GM23248 (cell line): ENCODE measurements at places on chromosomes 7 and 10. TPM values are rescaled to one million over a fixed set of nuclear protein-coding genes. Genes with fewer than 3 reads are reported as not detected.

Gene FAM25G
- total RNA-seq = not detected in 2 replicates

Gene CUZD1
- 0.11 and 0.13 TPM in 2 replicates for total RNA-seq

Gene AGAP9
- total RNA-seq = 3.0 and 3.7 TPM in 2 replicates

DNA sequence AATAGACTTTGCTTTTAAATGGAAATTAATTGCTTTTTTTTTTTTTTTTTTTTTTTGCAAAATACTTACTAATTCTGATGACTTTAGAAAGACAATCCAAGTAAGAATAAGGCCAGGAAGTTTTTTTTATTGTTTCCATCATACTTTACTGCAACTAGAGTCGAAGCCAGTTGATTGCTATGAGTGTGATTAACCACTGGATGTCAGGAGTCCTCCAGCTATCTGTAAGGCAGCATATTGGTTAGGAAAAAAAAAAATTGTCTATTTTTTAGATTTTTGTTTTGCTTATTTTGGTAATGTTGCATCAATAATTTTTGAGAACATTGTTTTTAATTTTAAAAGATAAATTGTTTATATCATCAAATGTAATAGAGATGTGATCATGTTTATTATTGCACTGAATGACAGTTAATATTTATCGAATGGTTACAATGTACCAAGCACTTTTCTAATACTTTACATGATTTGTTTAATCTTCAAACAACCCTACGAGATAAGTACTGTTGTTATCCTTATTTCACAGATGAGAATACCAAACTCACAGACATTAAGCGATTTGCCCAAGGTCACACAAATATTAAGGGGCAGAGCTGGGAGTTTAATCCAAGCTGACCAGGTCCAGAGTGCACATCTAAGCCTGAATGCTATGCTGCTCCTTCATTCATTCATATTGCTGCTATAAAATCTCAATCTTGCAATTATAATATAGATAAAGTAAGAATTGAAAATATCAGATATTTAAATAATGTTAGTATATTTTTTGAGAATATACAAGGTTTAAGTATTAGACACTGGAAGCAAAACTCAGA lies 19.9 kb upstream of the LMOD2 start:
- H3K36me3 ChIP-seq = no peaks in the 10 kb centered on the region
- no peaks in the 10 kb centered on the region for H3K27me3 ChIP-seq
- H3K4me1 ChIP-seq = peaks cover 17% of the 10 kb centered on the region
- peak; percentile 75 for DNase-seq
- H3K4me3 ChIP-seq = no peak overlapping the region
- H3K27ac ChIP-seq = no peak overlapping the region

GRCh38 chr7:25068502-25069213 lies 56.4 kb downstream of the CYCS start:
- peaks cover 21% of the 10 kb centered on the region for H3K4me1 ChIP-seq
- H3K27ac ChIP-seq = no peak overlapping the region
- no peaks in the 10 kb centered on the region for H3K27me3 ChIP-seq
- H3K4me3 ChIP-seq = no peak overlapping the region
- peak; percentile 58 for DNase-seq
- no peaks in the 10 kb centered on the region for H3K36me3 ChIP-seq

- no peak overlapping the region for H3K27ac ChIP-seq
- peaks cover 9% of the 10 kb centered on the region for H3K4me1 ChIP-seq
- H3K27me3 ChIP-seq = no peaks in the 10 kb centered on the region
- peaks cover 51% of the 10 kb centered on the region for H3K36me3 ChIP-seq
These were observed 3.3 kb downstream of the PITRM1 start for GRCh38 chr10:3169271-3169670.

DNA sequence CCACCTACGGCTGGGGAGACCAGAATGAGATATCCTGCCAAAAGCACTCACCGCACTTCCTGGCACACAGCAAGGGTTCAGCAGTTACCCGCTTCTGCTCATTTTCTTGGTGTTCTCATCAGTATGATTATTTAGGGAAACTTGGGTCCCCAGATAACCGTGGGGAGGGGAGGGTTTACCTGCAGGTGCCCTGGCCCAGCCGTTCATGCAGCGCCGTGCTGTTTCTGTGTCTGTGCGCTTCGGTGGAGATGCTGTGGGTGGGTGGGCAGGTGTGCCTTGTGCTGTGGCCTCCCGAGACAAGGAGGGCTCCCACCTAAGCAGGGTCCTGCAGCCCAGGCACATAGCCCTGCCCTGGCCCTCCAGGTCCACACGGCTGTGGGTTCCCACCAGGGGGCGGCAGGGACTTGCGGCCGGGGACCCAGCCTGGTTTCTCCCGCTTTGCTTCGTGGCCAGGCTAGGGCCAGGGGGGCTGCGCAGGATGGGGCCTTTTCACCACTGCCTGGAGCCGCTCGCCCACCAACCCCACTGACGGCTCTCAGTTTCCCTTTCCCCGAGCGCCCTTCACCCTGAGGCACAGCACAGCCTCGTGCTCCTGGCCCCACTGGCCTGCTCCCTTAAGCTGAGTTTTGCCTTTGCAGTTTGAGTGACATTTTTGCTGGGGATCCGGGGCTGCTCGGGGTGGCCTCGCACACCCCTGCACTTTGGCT lies 78.5 kb downstream of the LHPP start:
- H3K4me3 ChIP-seq = no peak overlapping the region
- H3K36me3 ChIP-seq = no peaks in the 10 kb centered on the region
- H3K27ac ChIP-seq = no peak overlapping the region
- no peaks in the 10 kb centered on the region for H3K27me3 ChIP-seq
- peak; percentile 66 for DNase-seq

DNA sequence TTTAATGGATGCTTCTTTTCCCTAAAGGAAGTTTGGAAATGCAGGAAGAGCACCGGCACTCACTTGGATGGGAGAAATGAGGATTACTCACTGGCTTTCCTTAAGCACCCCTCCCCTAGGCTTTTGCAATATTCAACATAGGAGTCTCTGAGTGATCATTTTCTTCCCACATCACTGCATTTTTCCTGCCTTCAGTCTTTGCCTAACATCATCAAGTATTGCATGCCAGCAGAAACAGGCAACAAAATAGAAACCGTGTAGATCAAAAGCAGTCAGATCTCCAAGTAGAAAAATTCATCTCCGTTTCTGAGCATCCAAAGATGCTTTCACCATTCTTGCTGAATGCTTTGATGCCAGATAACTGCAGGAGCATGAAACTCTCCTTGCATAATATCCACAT lies 119.9 kb downstream of the ADCYAP1R1 start:
- no peaks in the 10 kb centered on the region for H3K4me1 ChIP-seq
- peak; percentile 10 for DNase-seq
- no peak overlapping the region for H3K27ac ChIP-seq

DNA sequence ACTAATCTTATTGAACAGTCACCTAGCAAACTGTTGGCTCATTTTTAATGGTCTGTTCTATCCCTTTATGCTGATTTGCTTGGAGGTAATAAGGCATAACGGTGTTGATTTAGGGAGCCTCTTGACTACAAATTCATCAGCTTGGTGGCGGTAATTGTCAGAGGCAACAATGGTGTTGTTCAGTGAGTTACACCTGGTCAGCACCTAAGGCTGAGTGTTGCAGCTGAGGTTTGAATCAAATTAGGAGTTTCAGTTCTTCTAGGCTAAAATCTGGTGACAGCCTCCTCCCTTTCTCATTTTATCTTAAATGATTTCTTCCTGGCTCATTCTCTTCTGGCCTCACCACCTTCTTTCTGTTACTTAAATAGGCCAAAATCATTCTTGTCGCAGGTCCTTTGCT lies 42.3 kb upstream of the SP8 start:
- H3K4me3 ChIP-seq = no peak overlapping the region
- no peaks in the 10 kb centered on the region for H3K27me3 ChIP-seq
- DNase-seq = no peak
- H3K36me3 ChIP-seq = no peaks in the 10 kb centered on the region
- H3K27ac ChIP-seq = no peak overlapping the region
- no peaks in the 10 kb centered on the region for H3K4me1 ChIP-seq
